ENCODE measurements at places on chromosomes 1 and 21.

GRCh38 chr1:232586679-232587078 is 43.3 kb downstream of the SIPA1L2 start:
- no peak for DNase-seq

GRCh38 chr1:2981981-2982614 is 39.2 kb upstream of the ACTRT2 start:
- DNase-seq, result no peak

- no peak for DNase-seq
Observed at GRCh38 chr1:37146071-37146470, 111.8 kb upstream of the GRIK3 start.

GRCh38 chr1:180945151-180945550 is 32.5 kb downstream of the KIAA1614 start:
- peak; percentile 73 for DNase-seq

GRCh38 chr1:220528679-220529501 is 954 bp downstream of the MARK1 start:
- DNase-seq, result no peak

DNA sequence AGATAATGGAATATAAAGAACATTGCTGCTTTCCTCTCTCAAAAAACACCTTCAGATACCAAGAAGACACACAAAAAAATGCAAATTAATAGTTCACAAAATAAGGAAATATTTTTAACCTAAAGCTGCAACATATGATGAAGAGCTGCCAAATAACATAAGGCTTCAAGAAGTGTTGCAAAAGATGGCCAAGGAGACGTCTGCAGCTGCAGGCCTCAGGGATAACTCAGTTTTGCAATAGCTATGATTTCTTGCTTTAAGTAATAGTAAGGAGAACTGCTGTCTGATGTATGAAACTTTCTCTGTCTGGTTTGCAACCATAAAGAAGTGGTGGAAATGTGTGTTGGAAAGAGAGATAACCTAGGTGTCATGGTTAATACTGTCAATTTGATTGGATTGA is 1237.5 kb downstream of the MRPL39 start:
- DNase-seq, result no peak

DNA sequence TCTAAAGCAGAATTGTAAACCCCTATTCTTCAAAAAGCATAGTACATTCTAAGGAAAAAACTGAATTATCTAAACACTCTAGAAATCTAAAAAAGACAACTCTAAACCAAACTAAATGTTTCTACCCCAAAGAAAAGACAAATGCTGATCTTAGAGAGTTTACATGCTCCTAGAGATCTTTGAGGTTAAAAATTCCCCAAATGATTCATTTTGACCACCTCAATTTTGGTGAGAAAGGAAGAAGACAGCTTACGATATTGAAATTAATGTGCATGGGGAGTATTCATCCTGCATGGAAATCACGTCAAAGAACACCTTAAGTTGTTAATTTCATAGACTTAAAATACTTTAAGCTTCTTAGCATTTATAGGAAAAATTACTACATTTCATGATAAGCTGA is 377.8 kb upstream of the RUNX1 start:
- DNase-seq, result no peak

DNA sequence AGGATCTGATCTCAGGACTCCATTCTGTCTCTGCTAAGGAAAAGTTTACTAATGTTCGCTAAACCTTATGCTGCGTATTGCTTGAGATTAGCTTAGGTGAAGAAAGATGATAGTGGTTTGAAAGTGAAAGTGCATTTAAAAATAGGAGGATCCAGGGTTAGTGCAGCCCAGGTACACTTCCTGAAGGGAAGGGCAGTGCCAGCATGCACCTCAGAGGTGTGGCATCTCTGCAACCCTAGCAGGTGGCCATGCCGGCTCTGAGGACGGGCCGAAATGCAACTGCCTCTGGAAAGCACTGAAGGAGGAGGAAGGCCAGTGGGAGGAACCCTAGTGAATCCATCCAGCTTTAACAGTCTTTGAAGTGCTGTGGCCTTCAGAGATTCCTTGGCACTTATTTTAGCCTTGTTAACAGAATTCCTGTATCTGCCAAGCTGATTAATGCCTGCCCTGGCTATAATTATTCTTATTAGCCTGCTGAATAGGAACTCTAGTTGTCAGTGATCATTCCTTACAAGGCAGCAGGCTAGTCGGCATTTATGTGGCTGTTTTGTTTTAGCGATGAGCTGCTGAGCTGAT is 5.5 kb downstream of the PTGFRN start:
- no peak for DNase-seq

- no peak for DNase-seq
Observed at GRCh38 chr1:54014009-54014629, 3.9 kb downstream of the LDLRAD1 start.

DNA sequence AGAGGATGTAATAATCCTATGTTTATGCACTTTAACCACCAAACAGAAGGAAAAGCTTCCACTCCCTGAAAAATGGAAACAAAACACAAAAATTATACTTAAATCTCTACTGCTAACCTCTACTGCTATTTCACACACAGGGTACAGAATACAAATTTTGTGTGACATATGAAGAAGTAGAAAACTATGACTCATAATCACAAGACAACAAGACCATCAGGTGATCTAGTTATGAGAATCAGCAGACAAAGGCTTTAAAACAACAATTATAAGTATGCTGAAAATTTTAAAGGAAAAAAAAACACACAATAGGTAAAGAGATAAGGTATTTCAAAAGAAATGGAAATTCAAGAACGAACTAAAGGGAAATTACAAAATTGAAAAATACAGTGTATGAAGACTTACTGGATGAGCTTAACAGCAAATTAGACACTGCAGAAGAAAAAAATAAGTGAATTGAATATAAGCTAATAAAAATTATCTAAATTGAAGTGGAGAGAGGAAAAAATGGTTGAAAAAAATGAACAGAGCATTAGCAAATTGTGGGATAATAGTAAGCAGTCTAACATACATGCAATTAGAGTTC is 13.6 kb upstream of the NAV1 start:
- DNase-seq, result no peak

DNA sequence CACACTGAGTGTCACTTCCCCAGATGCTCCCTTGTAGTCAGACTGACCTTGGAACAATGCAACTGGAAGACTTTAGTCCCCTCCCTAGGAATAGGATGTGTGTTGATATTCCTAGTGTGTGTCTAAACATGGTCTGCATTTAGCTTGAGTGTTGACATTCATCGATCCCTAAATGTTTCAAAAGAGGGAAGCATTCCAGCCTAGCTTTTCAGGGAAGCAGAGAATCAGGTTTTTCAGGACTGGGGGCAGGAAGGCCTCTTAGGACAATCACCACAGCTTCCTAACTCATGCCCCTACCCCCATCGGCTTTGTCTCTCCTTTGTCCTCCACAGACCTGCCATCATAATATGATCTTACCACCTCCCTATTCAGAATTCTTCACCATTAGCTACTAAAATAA is 43.4 kb downstream of the NMNAT2 start:
- DNase-seq, result no peak

GRCh38 chr1:186155594-186155993 is 219.5 kb downstream of the TPR start:
- peak; percentile 9 for DNase-seq

DNA sequence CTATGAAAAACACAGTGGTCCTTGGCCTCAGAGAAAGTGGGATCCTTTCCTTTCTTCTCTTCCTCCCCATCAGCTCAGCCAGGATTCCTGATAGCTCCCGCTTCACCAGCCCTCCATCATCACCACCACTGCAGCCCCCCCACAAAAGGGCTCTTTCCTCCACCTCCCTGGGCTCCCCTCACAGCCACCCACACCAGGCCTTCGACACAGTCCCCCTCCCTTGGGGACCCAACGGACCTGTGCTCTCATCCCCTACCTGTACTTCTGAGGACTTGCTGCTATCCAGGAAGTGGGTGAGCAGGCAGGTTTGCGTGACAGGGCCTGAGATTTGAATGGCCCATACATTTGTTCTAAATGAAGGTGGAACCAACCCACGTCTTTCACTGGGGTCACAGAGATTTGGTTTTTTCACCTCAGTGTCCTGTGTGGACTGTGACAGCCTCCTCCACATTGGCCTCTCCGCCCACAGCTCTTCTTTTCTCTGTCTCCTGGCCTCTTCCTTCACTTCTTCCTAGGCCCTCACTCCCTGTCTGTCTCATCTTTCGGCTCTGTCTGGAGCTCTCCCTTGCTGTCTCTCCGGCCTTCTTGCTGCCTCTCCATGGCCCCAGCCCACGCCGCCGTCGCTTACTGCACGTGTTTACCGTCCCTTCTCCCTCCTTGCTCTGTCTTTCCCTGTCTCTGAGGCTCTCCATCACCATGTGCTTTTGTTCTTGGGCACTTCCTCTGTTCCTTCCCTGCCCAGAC is 238.6 kb downstream of the FOXD2 start:
- DNase-seq, result no peak

GRCh38 chr21:38492007-38492406 is 6.3 kb downstream of the ERG start:
- no peak for DNase-seq

DNA sequence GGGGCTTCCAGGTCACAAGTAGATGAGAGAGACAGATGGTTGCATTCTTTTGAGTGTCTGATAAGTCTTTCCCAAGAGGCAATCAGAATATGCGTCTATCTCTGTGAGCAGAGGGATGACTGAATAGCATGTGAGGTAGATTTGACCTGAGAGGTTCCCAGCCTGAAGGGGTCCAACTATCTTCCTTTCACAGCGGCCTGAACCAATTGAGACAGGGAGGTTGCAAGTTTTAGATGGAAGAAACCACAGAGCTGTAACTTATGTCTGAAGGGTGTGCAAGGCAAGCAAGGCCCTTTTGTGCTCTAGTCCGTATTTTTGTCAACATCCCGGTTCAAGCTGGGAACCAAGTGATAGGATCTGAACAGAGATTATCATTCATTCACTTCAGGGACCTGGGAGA is 9.9 kb upstream of the RNF187 start:
- no peak for DNase-seq

GRCh38 chr1:109873278-109874175 is 37.1 kb upstream of the CSF1 start:
- DNase-seq, result no peak

- peak; percentile 74 for DNase-seq
Observed at GRCh38 chr21:40425981-40426380, 421.0 kb downstream of the DSCAM start.

DNA sequence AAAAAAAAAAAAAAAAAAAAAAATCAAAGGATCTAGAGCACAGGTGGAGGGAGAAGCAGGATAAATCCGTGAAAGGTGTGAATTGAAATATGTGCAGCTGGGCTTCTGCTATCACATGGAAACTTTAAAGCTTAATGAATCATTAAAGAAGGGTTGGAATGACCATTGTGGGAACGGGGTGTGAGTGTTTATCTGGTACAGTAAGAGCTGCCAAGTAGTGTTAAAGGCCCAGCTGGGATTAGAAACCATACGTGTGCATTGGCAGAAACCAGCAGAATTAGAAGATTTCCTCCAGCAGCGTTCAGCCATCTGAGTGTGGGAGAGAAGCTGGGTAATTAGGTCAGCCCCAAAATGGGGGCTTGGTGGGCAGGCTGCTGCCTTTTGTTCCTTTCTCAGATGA is 13.5 kb downstream of the FALEC start:
- DNase-seq, result no peak

- peak; percentile 63 for DNase-seq
Observed at GRCh38 chr21:37220433-37220980, 46.6 kb downstream of the VPS26C start.

DNA sequence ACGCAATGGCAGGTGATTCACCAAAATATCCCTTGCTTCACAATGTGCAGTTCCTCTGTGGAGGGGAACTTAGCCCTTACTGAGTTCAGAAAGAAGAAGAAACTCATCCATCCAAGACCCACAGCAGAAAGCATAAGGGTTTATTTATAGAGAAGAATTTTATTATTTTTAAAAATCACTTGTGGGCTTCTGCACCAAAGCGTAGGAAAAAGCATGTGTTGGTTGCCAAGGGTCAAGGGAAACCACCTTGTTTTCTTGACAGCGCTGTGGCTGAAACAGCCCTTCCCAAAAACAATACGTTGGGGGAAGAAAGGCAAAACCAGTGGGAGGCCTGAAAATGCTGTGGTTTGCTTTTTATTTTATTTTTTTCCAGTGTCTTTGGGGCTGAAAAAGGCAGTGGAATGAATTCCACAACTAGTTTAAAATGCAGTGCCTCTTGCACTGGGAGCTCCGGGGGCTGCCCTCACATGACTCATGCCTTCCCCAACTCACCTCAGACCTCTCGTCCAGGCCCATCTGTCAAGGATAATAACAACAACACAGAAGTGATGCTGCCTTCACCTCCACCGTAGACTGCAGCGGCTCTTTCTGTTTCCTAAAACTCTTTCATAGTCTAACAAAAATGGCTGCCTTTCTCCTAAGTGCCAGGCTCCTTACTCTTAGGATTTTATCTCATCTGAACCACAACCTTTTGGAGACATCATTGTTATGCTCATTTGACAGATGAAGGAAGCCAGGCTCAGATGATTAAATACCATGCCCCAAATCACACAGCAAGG is 224.2 kb upstream of the JUN start:
- DNase-seq, result no peak

DNA sequence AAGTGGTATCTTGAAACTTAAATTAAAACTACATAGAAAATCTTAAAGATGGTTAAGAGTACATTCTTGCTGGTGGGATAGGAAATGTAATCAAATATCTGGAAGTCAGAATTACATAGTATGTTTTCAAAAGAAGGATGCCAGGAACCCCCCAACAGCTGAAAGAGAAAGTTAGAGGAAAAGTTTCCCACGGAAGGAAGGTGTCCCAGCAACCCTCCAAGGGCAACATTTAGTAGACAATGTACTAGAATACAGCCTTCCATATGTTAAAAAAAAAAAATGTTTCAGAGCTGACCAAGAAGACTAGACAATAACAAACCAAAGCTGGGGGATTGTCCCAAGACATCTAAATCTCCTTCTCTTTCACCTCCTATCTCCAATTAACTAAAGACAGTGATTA is 2.2 kb downstream of the DEDD start:
- no peak for DNase-seq

DNA sequence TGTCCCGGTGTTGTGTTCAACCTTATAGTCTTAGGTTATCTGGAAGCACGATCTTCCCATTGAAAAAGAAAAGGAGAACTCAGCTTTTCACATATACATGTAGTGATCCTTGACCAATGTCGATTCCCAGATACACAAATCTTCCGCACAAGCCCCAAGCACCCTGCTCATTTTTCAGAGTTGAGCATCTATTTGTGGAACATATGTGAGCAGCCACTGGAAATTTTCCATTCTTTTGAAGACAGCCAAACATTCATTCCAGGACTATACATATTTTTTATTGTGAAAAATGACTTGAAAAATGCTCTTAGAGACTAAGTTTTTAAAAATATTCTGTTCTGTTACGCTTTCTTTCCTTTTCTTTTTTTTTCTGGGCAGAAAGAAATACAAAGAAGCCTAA is 371.9 kb downstream of the RGS7 start:
- DNase-seq, result no peak

DNA sequence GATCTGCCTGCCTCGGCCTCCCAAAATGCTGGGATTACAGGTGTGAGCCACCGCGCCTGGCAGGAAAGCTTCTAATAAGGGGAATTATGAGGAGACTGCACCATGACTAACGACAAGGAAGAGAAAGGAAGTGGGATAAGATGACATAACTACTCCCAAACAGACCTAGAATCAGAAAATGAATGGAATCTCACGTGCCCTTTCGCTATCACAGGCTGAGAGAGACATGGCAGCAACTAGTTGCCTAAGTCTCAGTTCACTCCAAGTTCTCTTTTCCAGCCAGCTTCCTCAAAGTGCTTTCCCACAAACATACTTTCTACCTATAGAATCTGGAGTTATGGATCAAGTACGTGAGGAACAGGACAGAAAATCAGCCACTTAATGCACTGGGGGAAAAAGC is 2.0 kb downstream of the PI4KB start:
- DNase-seq, result no peak

- DNase-seq, result no peak
Observed at GRCh38 chr1:108079440-108080025, 114.6 kb upstream of the VAV3 start.
